Activated naive CD4-positive, alpha-beta T cell treated with anti-CD3 and anti-CD28 coated beads, Interleukin-2, amount 10 ng/mL, durations not matched to agents 5 hours and 36 hours (primary cell): ENCODE measurements at places on chromosomes 16 and 17. TPM values are rescaled to one million over a fixed set of nuclear protein-coding genes. Genes with fewer than 3 reads are reported as not detected.

ARHGDIG gene
- total RNA-seq, result not detected

BCL6B gene
- 0.46 TPM for total RNA-seq

CCL2 gene
- total RNA-seq, result not detected

TOP2A gene
- total RNA-seq, result 372 TPM

VEZF1 gene
- 50.1 TPM for total RNA-seq

ZG16B gene
- total RNA-seq, result 1.4 TPM

ADAM11 gene
- total RNA-seq, result 0.33 TPM

CHD9NB gene
- total RNA-seq, result not detected

SRCIN1 gene
- total RNA-seq, result not detected

PRCD gene
- total RNA-seq, result not detected

CTRB1 gene
- total RNA-seq, result not detected

CARD14 gene
- not detected for total RNA-seq

DOC2B gene
- not detected for total RNA-seq

CRHR1 gene
- total RNA-seq, result not detected
